ENCODE measurements at places on chromosomes 5 and 9.

DNA sequence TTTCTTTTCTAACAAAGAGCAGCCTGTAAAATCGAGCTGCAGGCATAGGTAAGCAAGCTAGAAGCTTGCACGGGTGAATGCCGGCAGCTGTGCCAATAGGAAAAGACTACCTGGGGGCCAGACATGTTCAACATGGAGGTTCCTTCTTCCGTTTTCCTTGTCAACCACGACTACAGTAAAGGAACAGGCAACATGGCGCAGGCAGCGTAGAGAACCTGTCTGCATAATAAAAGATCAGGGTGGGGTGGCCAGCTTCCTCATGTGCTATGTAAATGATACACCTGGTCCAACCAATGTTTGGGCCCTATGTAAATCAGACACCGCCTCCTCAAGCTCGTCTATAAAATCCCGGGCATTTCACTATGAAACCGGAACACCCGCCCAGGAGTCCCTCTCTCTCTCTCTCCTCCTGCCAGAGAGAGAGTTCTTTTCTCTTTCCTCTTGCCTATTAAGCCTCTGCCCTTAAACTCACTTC lies 103.8 kb upstream of the LIFR start:
- no peak for DNase-seq

GRCh38 chr5:55634866-55635265 lies 77.3 kb downstream of the SLC38A9 start:
- DNase-seq, result no peak

GRCh38 chr5:36733183-36733582 lies 126.8 kb downstream of the SLC1A3 start:
- no peak for DNase-seq

DNA sequence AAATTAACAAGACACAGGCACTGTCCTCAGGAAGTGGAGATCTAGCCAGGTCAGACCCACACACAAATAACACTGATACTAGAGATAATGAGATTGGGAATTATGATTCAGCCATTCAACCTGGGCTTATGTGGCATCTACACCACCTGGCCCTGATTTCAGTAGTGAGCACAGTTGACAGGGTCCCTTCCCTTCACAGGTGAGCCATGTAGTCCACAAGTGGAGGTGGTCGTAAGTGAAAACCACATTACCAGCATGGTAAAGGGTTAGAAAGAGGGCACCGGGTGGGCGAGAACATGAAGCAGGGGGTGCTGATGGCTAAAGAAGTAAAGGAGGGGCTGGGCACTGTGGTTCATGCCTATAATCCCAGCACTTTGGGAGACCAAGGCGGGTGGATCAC lies 48.3 kb upstream of the IL17B start:
- no peak for DNase-seq

- DNase-seq, result no peak
Measured at GRCh38 chr5:154264549-154265196, 74.1 kb downstream of the GALNT10 start.

GRCh38 chr5:56641635-56642260 lies 173.6 kb upstream of the MAP3K1 start:
- no peak for DNase-seq

DNA sequence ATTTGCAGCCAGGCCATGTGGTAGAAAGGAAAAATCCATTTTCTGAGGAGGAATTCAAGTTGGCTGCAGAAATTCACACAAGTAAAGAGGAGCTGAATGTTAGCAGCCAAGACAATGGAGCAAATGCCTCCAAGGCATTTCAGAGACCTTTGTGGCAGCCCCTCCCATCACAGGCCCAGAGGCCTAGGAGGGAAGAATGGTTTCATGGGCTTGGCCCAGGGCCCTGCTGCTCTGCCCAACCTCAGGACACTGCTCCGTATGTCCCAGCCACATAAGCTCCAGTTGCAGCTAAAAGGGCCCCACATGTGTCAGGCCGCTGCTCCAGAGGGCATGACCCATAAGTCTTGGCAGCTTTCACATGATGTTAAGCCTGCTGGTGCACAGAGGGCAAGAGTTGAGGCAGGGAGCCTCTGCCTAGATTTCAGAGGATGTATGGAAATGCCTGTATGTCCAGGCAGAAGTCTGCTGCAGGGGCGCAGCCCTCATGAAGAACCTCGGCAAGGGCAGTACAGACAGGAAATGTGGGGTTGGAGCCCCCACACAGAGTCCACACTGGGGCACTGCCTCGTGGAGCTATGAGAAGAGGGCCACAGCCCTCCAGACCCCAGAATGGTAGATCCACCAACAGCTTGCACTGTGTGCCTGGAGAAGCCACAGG lies 144.2 kb upstream of the EPB41L4A start:
- no peak for DNase-seq

GRCh38 chr5:1497795-1498622 lies 25.8 kb downstream of the LPCAT1 start:
- no peak for DNase-seq

DNA sequence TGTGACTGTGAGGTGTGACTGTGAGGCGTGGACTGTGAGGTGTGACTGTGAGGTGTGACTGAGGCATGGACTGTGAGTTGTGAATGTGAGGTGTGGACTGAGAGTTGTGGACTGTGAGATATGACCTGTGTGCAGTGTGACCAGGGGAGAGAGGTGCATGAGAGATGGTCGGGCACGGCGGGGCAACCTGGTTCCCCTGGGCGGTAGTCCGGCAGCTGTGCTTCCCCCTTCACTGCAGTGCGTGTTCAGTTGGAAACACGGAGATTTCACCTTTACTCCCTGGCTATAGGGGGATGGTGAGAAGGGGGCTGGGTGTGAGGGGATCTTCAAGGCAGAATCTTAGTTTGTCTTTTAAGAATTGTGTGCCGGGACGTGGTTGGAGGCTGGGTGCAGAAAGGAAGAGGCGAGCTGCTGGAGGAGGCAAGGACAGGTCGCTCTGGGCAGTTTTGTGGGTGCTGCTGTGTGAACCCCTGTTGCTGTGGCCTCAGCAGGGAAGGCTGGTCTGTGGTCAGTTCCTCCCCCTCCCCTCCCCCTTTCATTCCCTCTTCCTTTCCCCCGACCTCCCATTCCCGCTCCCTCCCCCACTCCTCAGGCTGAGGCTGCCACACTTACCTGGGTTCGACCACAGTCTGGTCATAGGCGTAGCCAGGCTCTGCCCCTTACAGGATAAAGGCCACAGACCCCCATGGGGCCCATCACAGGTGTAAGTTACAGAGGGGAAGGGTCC lies 39.3 kb downstream of the CEP72 start:
- no peak for DNase-seq

DNA sequence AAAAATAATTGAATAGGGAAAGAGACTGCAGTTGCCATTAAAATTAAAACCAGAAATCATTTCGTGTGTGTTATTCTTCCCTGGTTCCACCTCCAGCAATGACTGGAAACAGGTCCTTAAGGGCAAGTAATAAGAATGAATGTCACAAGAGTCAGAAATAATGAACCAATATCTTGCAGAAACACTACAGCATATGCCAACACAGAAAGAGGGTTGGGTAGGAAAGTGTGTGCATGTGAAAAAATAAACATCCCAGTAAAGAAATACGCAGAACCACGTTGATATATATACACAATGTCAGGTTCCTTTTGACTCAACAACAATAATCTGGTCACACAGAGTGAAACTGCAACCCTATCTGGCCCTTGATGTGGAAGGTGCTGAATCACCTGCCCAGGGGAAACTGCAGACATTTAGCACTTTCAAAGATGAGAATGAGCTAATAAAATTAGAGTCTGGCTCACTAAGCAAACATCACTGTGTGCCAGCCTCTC lies 15.0 kb downstream of the HMHB1 start:
- no peak for DNase-seq

- no peak for DNase-seq
Measured at GRCh38 chr5:51156838-51157237, 226.4 kb upstream of the ISL1 start.

GRCh38 chr5:146744068-146744745 lies 134.3 kb downstream of the PPP2R2B start:
- DNase-seq, result peak; percentile 42

All from AG08395 (cell line).